ENCODE measurements at places on chromosomes 2 and 18.

GRCh38 chr2:15750433-15750814 lies 158.8 kb downstream of the DDX1 start:
- DNase-seq = no peak

GRCh38 chr2:212147921-212148513 lies 390.6 kb downstream of the ERBB4 start:
- DNase-seq = no peak

- no peak for DNase-seq
These were observed 688.9 kb upstream of the ID2 start for GRCh38 chr2:7992612-7993602.

GRCh38 chr2:51013079-51013932 lies 18.6 kb downstream of the NRXN1 start:
- no peak for DNase-seq

- peak; percentile 18 for DNase-seq
These were observed 4.7 kb upstream of the STAMBP start for GRCh38 chr2:73823916-73824523.

- no peak for DNase-seq
These were observed 300.8 kb downstream of the NDUFA10 start for GRCh38 chr2:239724194-239724849.

- DNase-seq = no peak
These were observed 111.8 kb downstream of the HDAC4 start for GRCh38 chr2:239288951-239289511.

GRCh38 chr2:100272841-100273329 lies 49.4 kb downstream of the LONRF2 start:
- DNase-seq = no peak
